ENCODE measurements at places on chromosomes 16 and 17.

DNA sequence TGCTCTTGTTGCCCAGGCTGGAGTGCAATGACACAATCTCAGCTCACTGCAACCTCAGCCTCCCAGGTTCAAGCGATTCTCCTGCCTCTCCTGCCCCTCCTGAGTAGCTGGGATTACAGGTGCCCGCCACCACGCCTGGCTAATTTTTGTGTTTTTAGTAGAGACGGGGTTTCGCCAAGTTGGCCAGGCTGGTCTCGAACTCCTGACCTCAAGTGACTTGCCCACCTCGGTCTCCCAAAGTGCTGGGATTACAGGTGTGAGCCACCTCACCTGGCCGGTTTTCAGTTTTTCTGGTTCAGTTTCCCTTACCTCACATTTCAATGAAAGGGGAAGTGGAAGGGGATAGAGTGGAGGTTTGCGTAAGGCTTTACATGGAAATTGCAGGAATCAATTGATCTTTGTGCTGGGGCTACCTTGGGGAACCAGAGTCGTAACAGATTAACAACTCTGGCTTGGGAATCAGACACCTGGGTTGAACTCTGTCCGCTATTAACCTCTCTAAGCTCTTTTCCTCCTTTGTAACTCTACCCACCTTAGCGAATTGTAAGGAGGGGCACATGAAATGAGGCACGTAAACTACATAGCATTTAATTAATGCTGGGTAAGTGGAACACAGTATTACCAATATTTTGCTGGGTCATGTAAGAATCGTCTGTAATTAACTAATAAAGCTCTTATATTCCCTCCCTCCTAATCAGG, 3.2 kb downstream of the MPV17L start:
- no peak for DNase-seq

- DNase-seq, result no peak
These were observed 470.9 kb upstream of the SOX9 start for GRCh38 chr17:71649941-71650350.

DNA sequence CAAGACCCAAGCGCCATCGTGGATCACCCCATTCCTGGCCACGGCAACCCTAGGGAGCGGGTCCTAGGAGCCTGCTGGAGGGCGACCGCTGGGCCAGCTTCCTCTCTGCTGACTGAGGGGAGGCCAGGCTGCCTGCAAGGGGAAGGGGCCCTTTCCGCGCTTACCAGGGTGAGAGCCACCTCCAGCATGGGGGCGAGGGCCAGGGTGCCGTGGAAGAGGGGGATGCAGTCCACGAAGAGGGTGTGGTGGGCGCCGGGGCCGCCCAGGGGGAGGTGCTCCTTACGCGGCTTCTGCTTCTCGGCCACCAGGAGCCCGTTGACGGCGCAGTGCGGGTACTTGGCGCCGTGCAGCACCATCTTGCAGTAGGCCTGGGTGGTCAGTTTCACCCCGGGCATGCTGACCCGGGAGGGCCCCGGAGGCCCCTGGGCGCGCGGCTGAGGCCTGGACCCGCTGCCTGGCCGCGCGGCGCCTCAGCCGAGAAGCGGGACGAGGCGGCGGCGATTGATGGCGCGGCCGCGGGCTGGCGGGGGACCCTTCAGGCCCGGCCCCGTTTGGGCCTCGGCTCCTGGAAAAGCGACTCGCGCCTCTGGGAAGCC, 345 bp downstream of the EMC8 start:
- no peak for DNase-seq

DNA sequence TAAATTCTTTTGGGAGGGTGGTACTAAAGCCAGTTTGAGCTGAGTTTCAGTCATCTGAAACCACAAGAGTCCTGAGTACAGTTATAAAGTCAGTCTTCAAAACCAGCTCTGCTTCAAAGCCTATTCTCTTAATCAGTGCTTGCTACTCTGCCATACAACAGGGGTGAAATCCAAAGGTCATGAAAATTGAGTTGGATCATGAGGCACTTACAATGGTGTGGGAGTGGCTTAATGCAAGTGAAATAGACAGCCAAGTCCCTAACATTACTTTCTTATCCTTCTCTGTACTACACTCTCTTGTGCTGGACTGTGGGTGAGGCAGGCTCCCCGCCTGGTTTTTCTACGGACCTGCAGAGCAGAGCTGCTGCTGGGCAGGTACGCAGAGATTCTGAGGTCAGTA, 12.4 kb downstream of the CBLN1 start:
- no peak for DNase-seq

- no peak for DNase-seq
These were observed 57.2 kb upstream of the CACNG5 start for GRCh38 chr17:66777689-66778225.

GRCh38 chr16:78705694-78706093, 606.2 kb downstream of the WWOX start:
- DNase-seq, result no peak

DNA sequence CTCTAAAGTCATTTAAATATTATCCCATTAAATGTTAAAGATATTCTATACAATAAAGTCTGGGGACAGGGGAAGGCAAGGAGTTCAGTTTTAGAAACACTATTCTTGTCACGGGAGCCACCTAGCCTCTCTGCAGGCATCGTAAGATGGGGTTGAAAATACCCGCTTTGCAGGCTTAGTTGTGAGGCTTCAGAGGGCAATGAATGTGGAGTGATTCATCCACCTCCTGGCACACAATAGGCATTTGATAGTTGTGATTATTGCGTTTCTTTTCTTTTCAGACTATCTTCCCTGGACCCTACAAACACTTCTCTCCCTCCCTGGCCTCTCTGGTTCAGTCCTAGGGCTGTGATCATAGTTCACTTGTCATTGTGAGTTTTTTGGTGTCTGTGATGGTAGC, 19.6 kb downstream of the GLP2R start:
- DNase-seq, result no peak

DNA sequence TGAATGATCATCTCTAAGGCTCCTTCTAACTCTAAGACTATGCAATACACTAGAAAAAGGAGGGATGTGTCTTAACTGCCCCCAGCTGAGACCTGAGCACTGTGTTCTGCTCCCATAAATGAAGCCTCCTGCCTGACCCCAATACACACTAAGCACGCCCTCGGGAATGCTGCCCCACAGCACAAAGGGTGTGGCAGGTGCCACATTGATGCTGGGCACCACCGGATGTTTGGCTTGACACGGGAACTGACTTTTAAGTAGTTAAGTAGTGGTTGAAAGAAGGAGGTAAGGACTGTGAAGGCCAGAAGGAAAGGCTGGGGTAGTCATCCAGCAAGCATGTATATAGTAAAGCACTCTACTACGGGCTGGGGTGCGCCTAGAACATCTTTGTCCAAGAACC, 4.0 kb downstream of the GSDMA start:
- DNase-seq, result no peak

- no peak for DNase-seq
These were observed 95.1 kb downstream of the TBC1D16 start for GRCh38 chr17:79940459-79941087.

GRCh38 chr17:46159686-46160085, 33.5 kb downstream of the KANSL1 start:
- DNase-seq, result no peak

- no peak for DNase-seq
These were observed 578 bp downstream of the MYCBPAP start for GRCh38 chr17:50508573-50509460.

- DNase-seq, result no peak
These were observed 40.3 kb downstream of the FOXL1 start for GRCh38 chr16:86618431-86619238.

GRCh38 chr17:14004927-14005620, 64.2 kb upstream of the COX10 start:
- no peak for DNase-seq

DNA sequence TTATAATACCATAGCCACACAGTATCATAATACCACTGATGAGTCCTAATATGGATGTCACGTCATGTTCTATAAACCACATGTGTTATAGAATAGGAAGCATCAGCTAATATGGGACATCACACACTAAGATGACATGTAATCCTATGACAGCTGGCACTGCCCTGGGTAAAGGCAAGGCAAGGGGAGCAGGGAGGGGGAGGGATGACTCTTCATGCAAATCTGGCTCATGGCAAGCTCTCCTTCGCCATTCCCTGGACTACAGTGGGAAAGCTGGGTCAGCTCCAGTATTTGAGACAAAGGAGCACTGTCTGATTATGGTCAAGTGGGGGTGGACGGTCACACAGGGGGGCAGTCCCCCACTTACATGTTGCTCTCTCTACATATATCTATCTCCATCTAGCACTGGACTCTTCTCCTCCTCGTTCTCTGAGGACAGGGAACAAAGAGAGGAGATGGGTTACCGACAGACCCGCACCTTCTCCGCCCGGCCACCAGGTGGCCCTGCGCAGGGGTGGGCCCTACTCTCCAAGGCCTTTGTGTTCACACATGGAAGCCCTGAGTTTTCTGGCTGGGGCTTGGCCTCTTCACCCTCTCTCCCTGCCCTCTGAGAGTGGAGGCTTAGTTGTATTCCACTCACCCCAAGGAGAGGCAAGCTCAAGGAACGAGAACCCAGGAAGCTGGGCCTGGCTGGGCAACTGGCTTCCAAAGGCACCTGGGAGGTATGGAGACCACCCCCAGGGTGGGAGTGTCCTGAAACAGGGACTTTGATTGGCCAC, 23.4 kb upstream of the MPO start:
- no peak for DNase-seq

DNA sequence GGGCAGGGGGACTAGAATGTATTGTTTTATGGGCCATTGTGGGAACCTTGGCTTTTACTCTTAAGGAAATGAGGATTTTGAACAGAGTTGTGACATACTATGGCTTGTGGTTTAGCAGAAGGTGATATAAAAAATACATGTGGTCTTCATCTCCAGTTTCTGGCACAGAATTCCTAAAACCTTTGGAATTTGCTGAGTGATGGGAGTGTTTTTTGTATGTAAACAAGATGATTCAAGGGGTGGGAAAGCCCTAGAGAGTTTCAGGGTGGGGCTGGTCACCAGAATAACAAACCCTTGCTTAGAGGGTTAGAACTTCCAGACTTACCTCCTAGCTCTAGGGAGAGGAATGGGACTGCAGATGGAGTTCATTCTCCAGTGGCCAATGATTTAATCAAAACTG, 316.1 kb downstream of the PHKB start:
- no peak for DNase-seq

Data from right renal pelvis (tissue), 4 donors.